ENCODE measurements at places on chromosomes 6 and 20.

GRCh38 chr20:36079486-36079885 lies 75.1 kb upstream of the EPB41L1 start:
- DNase-seq: no peak

GRCh38 chr6:40356242-40356910 lies 230.8 kb downstream of the LRFN2 start:
- DNase-seq: no peak

DNA sequence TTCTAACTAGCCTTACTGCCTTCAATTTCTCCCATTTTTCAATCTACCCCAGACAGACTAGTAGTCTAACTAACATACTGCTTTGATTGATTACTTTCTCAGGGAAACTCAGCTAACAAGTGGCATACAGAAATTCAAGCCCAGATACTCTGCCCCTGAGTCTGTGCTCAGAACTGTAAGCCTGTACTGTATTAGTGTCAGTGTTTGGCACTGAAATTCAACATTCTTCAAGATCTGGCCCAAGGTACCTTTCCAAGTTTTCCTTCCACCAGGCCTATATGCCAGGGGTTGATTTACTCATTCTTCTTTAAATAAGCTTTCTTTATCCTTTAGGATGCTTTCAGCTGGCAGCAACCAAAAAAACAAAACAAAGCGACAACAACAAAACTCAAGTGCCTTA lies 433.2 kb upstream of the MARCKS start:
- no peak for DNase-seq

GRCh38 chr6:161971043-161971442 lies 697.2 kb upstream of the AGPAT4 start:
- DNase-seq: no peak

DNA sequence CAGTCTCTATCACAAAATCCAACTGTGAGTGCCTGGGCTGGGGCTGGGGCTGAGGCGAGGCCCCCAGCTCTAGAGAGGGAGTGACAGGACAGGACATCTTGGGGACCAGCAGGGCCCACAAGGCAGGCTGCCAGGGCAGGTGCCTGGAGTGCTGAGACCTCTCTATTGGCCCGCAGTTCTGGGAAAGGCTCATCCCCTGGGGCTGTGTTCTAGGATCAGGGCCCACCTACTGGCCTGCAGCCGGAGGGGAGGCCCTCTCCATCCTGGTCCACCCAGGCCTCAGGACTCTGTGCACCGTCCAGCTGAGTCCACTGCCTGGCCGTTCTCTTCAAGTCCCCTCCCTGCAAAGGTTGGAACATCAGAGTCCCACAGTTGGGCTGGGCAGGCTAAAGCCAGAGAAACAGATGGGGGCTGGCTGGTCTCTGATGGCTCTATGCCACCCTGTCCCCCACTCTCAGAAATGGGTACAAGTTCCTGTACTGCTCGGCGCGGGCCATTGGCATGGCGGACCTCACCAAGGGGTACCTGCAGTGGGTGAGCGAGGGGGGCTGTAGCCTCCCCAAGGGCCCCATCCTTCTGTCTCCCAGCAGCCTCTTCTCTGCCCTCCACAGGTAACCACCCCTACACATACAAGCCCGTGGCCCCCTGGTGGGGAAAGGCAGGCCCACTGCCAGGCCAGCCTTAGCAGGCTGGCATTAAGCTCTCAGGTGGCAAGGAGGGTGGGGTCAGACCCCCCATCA lies 9.0 kb downstream of the EMILIN3 start:
- DNase-seq: no peak

GRCh38 chr6:148203970-148204369 lies 138.7 kb upstream of the SASH1 start:
- no peak for DNase-seq

DNA sequence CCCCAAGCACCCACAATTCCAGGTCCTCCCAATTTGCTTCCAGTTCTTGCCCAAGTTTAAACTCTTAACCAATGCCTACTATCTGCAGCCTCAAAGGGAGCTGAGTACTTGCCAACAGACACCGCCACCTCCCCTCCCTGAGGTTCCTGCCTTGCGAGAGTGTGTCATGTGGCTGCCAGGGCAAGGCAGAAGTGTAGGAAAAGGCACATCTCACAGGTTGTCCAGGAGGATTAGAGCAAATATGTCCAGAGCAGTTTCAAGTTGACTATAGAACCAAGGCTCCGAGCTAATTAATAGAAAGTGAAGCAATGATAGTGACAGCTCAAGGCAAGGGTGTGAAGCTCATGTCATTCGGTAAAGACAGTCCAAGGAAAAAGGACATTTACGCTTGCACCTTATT lies 127.8 kb downstream of the ATXN1 start:
- DNase-seq: no peak

GRCh38 chr20:46304852-46305251 lies 3.4 kb downstream of the CDH22 start:
- DNase-seq: no peak

DNA sequence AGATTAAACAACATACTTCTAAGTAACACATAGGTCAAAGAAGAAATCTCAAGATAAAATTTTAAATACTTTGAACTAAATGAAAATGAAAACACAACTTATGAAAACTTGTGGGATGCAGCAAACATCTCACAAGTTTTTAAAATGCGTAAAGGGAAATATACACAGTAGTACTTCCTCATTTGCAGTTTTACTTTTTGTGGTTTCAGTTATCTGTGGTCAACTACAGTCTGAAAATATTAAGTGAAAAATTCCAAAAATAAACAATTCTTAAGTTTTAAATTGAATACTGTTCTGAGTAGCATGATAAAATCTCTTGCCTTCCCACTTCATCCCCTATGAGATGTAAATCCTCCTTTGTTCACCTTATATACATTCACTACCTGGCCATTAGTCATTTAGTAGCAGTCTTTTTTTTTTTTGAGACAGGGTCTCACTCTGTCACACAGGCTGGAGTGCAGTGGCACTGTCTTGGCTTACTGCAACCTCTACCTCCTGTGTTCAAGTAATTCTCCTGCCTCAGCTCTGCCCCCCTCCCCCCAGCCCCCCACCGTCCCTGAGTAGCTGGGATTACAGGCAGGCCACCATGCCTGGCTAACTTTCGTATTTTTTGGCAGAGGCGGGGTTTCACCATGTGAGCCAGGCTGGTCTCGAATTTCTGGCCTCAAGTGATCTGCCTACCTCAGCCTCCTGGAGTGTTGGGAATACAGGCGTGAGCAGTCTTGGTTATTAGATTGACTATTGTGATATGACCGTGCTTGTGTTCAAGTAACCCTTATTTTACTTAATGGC lies 154.6 kb upstream of the AHI1 start:
- DNase-seq: no peak

- DNase-seq: no peak
Observed at GRCh38 chr6:57262901-57263694, 41.0 kb upstream of the RAB23 start.

All from tibial nerve (tissue), 4 donors.